ENCODE measurements at places on chromosomes 1 and 21.

DNA sequence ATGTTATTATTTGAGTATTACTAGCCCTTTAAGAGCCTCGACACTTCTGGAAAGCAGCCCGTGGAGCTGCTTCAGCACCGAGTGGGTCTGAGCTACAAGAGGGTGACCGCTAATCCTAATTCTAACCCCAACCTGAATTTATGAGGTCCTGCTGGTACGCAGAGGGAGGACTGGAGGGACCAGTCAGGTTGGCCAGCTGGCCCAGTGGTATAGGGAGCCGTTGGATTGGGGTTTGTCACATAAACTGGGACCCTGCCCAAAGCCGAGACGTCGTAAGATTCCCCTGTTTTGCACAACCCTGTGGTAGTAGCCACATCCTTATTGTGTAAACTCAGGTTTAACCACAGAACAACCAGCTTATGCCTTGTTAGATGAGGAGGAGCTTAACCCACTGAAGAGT lies 60.8 kb upstream of the F3 start:
- DNase-seq = no peak

DNA sequence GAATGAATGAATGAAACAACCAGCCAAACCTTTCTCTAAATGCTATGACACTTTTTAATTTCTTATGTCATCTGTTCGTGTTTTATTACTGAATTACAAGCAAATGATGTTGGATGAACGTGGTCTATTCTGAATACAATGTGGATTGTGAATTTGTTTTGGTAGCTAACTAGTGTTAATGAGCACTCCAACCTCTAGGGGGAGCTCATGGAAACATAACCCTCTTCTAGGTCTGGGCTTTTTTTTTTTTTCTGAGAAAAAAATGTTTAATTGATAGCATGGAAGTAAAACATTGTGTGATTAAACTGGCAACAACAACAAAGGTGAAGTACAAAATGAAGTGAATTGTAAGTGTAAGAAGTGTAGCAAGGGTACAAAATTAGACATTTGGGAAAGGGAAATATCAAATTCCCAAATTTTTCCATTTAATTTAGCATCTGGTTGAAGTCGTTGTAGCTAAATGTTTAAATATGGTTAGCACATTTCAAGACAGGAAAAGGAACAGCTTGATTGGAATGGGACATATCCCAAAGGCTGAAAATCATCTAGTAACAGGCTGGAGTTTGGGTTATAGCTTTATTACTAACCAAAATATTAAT lies 42.6 kb upstream of the PTGS2 start:
- no peak for DNase-seq

- no peak for DNase-seq
Observed at GRCh38 chr1:212689758-212690529, 9.7 kb downstream of the BATF3 start.

GRCh38 chr1:234774971-234775370 lies 165.0 kb upstream of the IRF2BP2 start:
- DNase-seq = no peak

- no peak for DNase-seq
Observed at GRCh38 chr1:248697907-248698306, 4.7 kb downstream of the OR14I1 start.

GRCh38 chr1:165610866-165611265 lies 20.2 kb upstream of the MGST3 start:
- DNase-seq = no peak

DNA sequence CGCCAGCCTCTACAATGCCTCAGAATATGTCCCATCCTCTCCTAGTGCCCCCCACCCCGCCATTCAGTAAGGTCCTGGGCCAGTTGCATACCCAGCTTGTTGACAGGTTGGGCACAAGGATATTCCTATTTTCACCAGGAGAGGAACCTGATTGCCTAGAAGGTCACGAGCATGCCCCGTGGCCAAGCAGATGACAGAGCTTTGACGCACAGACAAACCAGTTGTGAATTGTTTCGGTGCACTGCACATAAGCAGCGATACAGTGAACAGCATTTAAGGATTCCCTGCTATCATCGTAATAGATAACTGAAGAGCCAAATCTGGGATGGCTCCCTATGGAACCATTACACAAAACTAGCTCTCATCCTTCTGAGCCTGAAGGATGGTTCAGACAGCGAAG lies 3.4 kb downstream of the LELP1 start:
- DNase-seq = no peak

- no peak for DNase-seq
Observed at GRCh38 chr1:234261545-234261944, 111.7 kb upstream of the COA6 start.

DNA sequence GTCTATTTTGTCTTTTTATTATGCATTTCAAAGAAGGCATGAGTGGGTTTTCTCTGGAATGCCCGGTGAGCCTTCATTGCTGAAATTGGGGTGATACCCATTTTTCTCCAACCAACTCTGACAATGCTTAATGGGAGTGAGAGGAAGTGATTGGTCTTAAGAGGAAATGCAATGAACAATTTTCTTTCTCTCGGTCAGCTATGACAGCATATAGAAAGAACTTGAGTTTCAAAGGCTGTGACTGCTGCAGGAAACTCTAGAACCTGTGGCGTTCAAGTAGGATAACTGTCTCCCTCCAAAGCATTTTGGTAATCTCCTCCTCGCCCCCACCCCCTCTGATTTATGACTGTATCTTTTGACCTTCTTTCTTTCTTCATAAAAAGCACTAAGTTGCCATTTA lies 155.9 kb downstream of the LYPLAL1 start:
- DNase-seq = no peak

All from stimulated activated CD4-positive, alpha-beta T cell treated with anti-CD3 and anti-CD28 coated beads, Interleukin-2, amount 100 ng/mL, for 4 hours (primary cell).